ENCODE measurements at places on chromosomes 12 and 14.

GRCh38 chr12:64780531-64781279 lies 21.5 kb upstream of the GNS start:
- no peak for DNase-seq

DNA sequence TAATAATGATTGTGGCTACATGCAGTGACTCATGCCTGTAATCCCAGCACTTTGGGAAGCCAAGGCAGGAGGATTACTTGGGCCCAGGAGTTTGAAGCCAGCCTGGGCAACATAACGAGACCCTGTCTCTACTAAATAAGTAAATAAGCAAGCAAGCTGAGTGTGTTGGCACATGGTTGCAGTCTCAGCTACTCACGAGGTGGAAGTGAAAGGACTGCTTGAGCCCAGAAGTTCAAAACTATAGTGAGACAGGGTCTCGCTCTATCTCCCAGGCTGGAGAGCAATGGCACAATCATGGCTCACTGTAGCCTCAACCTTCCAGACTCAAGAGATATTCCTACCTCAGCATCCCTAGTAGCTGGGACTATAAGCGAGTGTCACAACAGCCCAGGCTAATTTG lies 64.7 kb downstream of the RPS6KA5 start:
- DNase-seq: no peak

- DNase-seq: no peak
Measured at GRCh38 chr14:102748806-102749205, 28.4 kb upstream of the TRAF3 start.

DNA sequence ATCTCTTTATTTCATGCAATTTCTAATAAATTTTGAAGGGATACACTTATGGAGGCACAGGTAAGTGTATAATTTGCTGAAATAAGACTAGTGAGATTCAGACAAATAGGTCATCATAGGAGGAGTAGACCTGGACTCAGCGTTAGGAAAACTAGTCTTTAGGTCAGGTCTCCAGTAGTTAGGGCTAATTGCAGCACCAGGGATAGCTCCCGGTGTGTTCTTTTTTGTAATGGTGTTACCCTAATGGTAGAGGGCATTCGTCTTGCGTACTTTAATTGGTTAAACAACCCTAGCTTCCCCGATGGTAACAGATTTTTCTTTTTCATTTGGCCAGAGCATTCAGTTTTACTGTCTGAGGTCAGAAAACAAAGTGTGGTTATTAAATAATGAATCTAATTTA lies 64.9 kb downstream of the ARID2 start:
- DNase-seq: no peak

- DNase-seq: no peak
Measured at GRCh38 chr12:114691763-114692185, 7.8 kb upstream of the TBX3 start.

DNA sequence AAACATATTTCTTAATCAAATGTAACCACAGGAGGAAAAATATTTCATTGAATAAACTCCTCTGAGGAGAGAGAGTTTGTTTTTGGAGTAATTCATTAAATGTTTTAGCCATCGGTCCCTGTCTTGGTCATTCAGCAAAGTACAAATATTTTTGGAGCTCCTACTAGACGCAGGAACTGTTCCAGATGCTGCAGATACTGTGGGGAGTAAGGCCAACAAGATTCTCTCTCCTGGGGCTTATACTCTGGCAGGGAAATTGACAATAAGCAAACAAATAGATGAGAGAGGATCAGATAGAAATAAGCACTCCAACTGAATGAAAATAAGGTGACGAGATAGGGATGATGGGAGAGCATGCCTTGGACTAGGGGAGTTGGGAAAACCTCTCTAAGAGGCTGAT lies 264.1 kb downstream of the TTC8 start:
- DNase-seq: no peak

- DNase-seq: no peak
Measured at GRCh38 chr12:9948606-9949296, 16.6 kb upstream of the CLEC2A start.

DNA sequence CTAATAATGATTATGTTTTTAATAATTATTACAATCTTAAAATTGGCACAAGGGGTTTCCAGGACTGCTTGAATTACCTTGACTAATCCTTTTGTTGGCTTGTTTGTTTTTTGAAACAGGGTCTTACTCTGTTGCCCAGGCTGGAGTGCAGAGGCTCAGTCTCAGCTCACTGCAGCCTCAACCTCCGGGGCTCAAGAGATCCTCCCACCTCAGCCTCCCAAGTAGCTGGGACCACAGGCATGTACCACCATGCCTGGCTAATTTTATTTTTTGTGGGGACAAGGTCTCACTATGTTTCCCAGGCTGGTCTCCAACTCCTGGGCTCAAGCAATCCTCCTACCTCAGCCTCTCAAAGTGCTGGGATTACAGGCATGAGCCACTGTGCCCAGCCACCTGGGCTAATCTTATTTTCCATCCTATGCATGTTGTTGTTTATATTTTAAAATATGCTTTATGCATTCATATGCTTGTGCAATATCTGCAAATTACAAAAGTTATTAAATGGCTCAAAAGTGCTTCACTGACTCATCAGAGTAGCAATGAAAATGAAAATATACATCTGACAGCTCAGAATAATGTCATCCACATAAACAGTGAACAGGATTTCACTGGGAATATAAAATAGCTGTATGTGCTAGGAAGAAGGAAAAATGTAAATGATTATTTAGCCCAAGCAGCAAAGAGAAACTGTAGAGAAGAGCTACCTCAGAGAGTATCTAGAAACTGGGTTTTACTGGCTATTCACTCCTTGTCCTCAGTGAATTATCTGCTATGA lies 24.8 kb upstream of the PLEKHG6 start:
- DNase-seq: no peak

DNA sequence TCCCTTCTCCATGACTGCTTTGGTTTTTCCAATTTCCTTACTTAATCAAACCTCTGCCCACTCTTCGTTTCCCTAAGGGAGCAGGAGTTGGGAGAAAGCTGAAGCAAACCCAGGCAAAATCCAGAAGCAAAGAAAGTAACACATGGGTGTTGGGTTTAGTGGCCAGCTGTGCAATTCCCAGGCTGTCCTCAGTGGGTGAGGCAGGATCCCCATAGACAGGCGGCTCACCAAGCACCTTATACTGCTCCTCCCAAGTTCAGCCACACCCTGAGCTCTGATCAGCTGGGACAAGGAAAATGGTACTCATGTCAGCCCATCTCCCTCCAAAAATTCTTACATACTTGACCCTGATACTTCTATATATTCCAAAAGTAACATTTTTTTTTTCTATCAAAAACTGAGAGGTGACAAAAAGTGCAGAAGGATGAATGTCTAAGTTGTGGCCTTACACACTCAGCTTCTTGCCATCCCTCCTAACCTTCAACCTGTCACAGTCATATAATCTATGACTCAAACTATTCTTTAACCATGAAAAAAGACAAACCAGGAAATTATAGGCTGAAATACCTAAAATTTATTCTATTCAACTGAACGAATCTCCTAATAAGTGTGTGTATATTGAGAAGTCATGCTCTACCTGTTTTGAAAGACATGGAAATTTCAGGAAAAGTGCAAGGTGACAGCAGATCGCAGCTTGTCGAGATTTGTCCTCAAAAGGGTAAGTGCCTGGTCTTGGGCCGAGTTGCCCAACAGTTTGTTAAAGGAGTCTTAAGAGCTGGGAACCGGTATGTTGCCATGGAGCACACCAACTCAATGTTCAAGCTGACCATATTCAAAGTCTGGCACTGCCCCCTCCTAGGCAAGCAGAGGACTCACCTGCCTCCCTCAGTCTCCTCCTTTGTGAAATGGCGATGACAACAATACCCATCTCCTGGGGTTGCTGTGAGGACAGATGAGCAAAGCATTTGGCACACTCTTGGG lies 17.6 kb upstream of the ZFP36L1 start:
- no peak for DNase-seq

DNA sequence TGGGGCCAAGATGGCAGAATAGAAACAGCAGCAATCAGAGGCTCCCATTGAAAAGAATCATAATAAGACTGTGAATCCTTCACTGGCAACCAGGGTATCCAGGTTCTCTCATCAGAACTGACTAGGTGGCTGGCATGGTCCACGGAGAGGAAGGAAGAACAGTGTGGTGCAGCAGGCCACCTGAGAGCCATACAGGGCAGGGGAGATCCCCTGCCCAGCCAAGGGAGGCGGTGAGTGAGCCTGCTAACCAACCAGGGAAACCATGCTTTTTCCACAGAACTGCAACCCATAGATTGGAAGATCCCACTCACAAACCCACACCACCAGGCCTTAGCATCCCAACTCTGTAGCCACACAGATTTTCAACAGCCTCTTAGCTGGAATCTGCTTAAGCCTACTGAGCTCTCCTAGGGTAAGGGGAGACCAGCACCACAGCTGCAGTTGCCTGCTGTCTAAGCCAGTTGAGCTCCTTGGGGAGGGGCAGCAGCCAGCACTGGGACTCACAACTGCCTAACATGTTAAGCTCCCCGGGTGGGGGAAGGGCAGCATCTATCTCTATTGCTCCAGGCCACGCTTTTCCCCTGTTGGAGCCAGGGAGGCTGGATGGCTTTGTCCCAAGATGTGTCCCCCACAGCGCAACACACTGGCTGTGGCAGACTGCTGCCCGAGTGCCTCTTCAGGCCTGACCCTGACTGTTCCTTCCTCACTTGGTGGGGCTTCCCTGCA lies 342.6 kb upstream of the CCDC196 start:
- DNase-seq: no peak

- DNase-seq: no peak
Measured at GRCh38 chr14:104792945-104793702, 2.4 kb downstream of the AKT1 start.

- no peak for DNase-seq
Measured at GRCh38 chr12:10847744-10848143, 1.5 kb downstream of the PRR4 start.

GRCh38 chr14:69395929-69396328 lies 2.2 kb downstream of the ERH start:
- no peak for DNase-seq

DNA sequence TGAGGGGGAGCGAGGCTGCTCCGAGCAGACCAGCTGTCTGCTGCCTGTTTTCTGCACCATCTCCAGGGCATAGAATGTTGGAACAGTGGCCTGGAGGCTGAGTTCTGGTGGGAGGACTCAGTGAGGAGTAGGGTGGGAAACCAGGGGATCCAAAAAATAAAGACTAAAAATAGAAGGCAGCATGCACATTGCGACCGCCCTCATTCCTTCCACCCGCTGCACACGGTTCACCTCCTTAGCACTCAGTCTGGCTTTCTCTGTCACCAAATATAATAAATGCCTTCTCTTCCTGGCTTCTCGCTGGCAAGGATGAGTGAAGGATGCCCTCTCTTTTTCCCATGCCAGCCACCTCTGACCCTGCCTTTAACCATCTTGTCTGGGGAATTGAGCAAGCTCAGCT lies 146.2 kb downstream of the AACS start:
- DNase-seq: no peak

DNA sequence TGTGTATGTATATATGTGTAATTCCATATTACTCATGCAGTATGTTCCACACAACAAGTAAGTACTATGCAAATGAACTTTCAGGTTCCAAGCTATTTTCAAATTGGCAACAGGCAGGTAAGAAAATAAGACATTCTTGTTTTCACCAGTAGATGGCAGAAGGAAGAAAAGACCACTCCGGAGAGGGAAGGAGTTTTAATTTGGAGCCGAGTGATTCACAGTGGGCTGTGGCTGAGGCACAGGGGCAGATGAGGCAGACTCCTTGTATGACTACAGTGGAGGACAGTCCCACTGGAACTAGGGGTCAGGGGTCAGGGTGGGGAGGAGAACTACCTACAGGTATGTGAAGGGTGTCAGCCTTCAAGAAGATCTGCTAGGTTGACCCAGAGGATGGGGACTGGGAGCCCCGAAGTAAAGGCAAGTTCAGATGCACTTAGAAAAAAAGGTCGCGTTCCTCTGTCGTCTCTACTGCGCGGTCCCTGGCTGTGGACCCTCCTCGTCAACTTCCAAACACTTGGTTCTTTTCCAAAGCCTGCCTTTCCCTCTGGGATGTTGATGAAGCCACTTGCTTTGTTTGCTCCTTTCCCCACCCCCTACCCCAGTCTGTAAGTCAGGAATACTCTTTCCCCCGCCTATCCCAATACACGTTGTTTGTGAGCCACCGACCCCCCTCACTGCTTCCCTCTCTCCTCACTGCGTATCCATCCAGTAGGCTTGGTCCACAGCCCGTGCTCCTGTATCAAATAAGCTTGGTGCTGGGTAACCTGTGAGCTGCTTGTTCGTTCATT lies 24.1 kb downstream of the DDX47 start:
- DNase-seq: peak; percentile 72

DNA sequence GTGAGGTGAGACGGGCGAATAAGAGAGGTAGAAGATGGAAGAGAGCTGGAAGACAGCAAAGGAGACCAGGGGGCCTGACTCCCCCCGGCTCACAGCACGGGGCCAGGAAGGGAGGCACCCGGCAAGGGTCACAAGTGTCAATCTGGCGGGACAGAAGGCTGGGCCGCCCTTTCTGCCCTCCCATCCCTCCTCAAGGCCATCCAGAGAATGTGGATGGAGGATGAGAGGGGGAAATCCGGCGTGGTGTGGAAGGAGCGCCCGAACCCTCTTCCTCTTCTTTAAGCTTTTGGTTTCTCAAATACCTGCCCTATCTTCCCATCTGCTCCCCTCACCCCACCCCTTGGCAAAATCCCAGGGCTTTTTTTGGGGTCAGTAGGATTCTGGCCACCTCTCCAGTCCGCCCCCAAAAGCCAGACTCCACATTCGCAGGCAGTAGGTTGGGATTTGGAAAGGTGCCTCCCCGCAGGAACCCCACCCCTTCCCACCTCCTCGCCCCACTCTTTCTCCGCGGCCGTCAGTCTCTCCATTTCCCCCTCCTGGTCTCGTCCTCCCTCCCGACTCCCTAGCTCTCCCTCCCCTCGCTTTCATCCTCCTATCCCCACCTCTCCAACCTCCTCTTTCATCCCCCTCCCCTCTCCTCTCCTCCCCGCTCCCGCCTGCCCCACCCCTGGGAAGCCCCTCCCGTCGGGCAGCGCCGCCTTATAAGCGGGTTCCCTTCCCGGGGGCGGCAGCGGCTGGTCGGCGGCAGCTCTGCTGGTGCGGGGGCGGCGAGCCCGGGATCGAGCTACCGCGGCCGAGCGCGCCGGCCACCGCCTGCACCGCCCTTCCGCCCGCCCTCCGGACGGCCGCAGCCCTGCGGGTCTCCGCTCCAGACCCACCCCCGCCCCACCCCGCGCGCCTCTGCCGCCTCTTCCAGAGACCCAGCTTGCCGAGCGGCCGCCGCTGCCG lies at the start of gene PTMS:
Gene PTMS, plus strand, starts transcription at position 730 of the 948 bp plus-strand sequence. CDS start 343 bp downstream, outside the sequence.
- peak; percentile 76 for DNase-seq

DNA sequence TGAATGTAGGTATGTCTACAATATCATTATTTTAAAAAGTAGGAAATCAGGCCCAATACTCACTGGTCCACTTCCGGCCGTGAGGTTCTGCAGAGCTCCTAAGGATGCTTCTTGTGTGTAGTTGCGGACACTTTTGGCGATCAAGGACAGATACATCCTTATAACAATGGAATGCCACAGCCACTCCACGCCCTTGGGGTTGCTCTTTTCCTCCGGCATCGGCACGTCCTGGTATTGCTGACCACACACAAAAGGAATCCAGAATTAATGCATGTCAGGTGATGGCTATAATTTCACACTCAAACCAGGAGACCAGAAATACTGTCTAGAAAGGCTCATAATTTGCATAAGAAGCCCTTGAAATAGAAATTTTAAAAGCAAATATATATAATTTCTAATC lies 65.6 kb upstream of the YARS2 start:
- no peak for DNase-seq

All from tibial artery (tissue), 4 donors.